Cardiac muscle cell (in vitro differentiated cells and primary cell): ENCODE measurements at places on chromosomes 5 and 9.

DNA sequence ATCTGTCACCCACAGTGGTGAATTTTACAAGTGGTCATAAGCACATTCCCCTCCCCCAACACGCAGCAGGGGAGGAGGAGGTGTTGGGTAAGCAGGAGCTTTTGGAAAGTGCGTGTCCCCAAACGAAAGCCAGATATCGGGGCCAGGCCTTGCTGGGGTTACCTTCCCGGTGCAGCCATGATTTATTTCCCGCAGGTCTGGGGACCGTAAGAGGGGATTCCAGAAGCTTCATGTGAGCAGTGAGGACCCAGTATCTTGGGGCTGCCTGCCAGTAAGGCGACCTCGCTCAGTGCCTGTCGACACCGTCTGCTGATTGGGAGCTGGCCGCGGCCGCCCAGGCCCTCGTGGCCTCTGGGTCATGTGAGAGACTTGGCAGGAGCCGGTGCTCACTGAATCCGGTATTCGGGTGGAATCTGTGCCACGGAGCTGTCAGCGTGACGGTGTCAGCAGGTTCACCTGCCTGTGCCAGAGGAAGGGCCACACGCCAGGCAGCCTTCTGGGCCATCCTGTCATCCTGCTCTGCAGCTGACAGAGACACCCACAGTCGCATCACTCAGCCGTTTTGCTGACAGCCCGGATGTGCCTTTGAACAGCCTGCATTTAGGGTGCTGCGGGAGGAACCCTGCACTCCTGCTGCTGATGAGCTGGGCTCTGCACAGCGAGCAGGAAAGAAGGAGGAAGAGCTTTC lies 37.3 kb downstream of the SEC61B start:
- peak; percentile 89 for DNase-seq

DNA sequence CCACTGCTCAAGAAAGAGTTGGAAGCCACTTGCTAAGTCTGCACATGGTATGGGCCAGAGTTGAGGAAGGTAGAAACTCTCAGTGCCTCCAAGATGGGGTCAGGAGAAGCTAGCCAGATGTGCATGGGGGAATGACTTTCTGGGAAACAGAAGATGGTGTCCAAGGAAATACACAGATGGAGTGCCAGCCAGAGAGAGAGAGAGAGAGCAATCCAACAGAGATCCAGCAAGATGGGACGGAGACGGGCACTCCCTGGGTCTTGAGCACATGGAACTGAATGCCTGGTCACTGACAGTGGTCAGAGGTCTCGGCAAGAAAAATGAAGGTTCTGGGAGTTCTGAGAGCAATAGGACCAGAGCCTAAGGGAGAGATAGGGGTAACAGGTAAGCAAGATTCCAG lies 82.1 kb downstream of the SH3TC2 start:
- no peak for DNase-seq

DNA sequence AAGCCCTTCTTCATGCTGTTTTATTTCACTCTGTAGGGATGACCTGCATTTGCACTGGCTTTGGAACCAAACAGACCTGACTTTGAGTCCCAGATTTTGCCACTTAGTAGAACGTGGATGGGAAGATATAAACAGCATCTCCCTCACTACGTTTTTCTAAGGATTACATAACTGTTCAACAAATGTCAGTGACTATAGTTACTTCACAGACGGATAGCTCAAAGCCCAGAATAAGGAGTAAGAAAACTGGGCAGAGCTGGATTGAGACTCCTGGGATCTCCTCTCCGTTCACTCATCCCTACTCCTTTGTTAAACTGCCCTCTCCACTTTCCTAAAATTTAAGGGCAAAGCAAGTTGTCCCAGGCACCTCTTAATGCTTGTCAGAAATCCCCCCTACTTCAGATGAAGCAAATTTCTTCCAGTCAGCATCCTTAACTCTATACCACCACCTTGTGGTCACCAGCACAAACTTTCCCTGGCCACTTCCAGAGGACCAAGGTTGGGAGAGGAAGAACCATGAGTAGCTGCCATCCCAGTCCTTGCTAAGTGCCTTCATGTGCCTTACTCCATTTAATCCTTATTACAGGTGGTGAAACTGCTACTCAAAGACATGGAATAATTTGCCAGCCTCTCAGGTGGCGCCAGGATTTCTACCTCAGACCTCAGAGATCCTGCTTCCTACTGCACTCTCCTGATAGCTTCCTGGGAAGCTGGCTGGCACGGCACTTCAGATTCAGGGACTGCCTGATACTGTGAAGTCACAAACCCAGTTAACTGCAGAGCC lies 38.4 kb downstream of the EGR1 start:
- DNase-seq: peak; percentile 71

DNA sequence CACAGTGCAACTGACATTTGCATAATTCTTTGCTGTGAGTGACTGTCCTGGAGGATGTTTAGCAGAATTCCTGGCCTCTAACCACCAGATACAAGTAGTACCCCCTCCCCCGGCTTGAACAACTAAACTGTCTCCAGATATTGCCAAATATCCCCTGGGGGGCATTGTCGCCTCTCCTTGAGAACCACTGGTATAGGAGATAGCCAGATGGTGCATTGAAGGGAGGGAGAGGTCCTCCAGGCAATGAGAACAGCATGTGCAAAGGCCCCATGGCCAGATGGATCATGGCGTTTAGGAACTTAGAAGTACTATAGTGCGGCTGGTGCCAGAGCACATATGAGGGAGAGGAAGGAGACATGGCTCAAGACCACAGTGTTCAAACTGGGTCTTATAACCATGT lies 18.9 kb upstream of the ORM1 start:
- DNase-seq: no peak

- DNase-seq: peak; percentile 3
These were observed at the start of gene LVRN for GRCh38 chr5:115962239-115962564. TSS of gene LVRN (plus strand) at chr5:115962475. CDS start at chr5:115962618, 143 bp downstream.

DNA sequence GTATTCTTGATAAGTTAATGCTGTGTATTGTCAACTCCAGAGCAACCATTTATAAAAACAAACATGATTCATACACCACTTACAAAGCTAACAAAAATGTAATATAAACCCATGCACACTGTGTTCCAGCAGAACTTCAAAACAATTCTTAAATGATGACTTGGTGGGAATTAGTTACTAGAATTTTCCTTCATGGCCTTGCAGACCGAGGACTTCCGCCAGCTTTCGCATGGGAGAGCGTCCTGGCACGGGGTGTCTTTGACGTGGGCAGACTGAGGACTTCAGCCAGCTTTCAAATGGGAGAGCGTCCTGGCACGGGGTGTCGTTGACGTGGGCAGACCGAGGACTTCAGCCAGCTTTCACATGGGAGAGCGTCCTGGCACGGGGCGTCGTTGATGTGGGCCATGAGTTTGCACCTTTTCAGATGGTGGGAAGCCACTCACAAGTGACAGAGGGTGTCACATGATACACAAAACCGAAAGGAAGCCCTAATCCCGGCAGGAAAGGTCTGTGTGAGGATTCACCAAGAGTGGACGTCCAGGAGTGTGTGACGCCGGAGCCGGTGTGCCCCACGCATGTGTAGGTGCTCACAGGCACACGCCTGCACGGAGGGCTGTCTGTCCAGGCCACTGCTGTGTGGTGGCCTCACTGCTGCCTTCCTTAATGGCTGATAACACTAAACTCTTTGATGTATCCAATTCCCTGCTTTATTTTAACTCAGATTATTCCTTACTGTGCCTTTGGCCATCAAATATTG lies 211.3 kb upstream of the IRX4 start:
- peak; percentile 34 for DNase-seq

- peak; percentile 75 for DNase-seq
These were observed 515.8 kb downstream of the KDM4C start for GRCh38 chr9:7273575-7273974.

GRCh38 chr9:71772726-71773125 lies 4.4 kb upstream of the CEMIP2 start:
- DNase-seq: no peak

DNA sequence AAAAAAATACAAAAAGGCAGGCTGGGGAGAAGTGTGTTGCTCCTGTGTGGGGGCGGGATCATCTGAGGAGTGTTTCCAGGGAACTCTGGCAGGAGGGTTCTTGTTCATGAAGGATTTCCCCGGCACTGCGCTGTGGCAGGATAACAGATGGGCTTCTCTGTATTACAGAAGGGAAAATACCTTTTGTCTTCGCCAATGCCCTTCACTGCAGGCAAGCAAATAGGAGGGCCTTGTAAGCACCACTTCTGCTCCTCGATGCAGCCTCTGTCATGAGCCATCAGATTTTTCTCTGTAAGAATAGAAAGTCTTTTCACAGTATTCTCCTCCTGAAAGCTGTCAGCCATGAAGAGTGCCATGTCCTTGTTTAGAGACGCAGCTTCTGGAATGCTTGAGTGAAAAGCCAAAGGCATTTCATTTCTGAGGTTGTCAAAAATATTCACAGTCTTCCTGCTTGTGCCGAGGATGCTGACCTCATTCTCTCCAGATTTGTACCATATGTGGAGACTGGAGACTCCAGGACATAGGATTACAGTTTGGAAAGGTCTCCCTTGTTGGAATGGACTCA lies 294.0 kb downstream of the YTHDC2 start:
- DNase-seq: peak; percentile 37

GRCh38 chr9:82206946-82207345 lies 218.4 kb downstream of the SPATA31D1 start:
- DNase-seq: no peak

DNA sequence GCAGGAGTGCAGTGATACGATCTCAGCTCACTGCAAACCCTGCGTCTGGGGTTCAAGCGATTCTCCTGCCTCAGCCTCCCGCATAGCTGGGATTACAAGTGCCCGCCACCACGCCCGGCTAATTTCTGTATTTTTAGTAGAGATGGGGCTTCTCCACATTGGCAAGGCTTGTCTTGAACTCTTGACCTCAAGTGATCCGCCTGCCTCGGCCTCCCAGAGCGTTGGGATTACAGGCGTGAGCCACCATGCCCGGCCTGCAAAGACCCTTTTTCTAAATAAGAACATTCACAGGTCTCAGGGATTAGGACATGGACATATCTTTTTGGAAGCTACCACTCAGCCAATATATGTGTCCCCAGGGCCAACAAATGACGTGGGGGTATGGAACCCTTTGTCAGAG lies 49.6 kb upstream of the GFPT2 start:
- DNase-seq: no peak

- no peak for DNase-seq
These were observed 33.7 kb downstream of the SLC31A2 start for GRCh38 chr9:113184539-113184938.

DNA sequence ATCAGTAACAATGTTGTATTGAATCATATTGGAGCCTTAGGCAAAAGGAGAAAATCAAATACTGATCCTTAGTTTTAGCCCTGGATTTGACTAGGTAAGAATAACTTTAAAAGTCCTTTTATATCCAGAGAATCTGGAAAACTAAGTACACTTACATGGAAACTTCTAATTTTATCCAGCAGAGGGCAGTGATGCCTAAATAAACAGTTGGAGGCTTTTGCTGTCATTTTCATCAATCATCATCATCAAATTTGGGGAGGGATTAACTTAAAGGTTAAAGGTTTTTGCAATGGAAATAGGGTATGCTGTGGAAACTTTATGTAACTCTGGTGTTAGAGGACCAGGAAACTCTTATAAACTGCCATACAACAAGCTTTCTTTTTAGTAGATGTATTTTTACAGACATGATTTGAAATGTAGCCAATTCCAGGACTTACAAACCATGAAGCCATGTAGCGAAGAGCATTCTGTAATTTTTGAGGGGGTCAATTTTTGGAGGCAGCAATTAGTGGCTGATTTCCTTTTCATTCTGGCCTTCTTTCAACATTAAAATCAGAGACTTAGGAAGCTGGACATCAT lies 112.7 kb downstream of the OSTF1 start:
- DNase-seq: peak; percentile 58

GRCh38 chr5:134447815-134448520 lies 36.3 kb upstream of the CDKN2AIPNL start:
- DNase-seq: no peak

GRCh38 chr5:124649491-124650146 lies 96.8 kb downstream of the ZNF608 start:
- DNase-seq: peak; percentile 95

GRCh38 chr5:35360671-35361070 lies 130.4 kb upstream of the PRLR start:
- no peak for DNase-seq

DNA sequence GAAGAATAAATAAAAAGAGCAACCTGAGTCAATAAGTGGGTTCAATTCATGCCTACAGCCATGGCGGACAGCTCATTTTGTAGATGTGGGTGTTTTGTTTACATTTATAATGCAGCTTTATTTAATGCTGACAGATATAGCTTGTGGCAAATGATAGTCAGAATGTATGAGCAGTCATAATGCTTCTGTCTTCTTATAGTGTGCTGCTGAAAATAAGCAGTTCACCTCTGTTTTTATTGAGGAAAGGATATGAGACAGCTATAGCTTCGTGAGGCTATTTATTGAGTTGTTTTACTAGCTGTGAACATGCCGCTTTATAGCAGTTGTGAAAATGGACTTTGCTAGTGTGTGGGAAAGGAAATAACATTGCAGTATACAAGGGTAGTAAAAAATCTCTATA lies 147.4 kb downstream of the PBX3 start:
- DNase-seq: no peak

GRCh38 chr5:74490814-74491213 lies 149.7 kb downstream of the ENC1 start:
- no peak for DNase-seq

- no peak for DNase-seq
These were observed 87.1 kb downstream of the SEMA4D start for GRCh38 chr9:89410641-89411350.

DNA sequence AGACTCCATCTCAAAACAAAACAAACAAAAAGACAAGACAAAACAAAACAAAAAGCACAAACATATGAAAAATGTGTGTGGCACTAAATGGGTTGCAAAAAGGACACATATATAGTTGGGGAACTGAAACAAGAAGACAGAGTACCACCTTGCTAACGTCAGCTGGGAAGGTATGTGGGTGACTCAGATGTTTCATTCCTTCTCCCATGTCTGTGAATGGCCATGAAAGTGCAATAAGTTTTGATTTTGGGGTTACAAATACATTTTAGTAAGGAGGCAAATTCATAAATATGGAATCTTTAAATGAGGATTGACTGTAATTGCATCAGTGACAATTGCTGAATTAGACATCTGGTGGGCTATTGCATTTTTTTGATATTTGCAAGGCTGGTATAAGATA lies 81.6 kb upstream of the KLF4 start:
- no peak for DNase-seq

DNA sequence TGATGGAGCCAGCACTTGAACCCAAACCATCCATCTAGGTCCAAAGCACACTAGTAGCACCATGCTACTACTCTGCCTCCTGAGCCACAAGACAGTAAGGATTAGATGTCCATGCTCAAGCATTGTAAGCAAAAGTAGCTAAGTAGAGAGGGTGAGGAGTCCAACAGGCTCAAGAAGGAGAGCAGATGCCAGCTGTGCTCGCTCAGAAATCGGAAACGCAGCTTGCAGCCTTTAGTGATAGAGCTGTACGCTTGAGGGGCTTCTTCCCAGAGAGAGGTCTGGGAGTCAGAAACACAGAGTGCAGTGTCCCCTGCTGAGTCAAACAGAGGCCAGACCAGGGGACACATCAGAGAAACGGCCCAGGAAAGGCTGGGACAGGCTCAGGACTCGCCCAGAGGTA lies 32.7 kb upstream of the GABRP start:
- DNase-seq: no peak

GRCh38 chr5:66312266-66312665 lies 168.2 kb downstream of the SREK1 start:
- no peak for DNase-seq
